ENCODE measurements at places on chromosomes 7 and 10.

DNA sequence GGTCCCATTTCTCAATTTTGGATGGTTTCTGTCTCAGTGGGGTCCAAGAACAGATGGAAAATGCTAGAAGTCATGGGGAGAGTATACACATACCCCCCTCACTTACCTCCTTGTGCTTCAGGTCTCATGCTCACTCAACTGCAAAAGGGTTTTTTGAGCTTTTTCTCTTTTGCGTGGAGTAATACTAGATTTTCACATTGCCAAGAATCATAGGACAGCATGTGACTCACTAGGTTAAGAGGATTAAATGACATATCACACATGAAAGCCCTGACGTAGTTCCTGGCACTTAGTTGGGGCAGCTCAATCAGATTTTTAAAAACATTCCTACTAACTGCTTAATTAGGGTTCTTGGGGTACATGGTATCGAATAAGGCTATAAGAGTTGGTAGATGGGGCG is 4.5 kb downstream of the PI4K2A start:
- no peak for DNase-seq

DNA sequence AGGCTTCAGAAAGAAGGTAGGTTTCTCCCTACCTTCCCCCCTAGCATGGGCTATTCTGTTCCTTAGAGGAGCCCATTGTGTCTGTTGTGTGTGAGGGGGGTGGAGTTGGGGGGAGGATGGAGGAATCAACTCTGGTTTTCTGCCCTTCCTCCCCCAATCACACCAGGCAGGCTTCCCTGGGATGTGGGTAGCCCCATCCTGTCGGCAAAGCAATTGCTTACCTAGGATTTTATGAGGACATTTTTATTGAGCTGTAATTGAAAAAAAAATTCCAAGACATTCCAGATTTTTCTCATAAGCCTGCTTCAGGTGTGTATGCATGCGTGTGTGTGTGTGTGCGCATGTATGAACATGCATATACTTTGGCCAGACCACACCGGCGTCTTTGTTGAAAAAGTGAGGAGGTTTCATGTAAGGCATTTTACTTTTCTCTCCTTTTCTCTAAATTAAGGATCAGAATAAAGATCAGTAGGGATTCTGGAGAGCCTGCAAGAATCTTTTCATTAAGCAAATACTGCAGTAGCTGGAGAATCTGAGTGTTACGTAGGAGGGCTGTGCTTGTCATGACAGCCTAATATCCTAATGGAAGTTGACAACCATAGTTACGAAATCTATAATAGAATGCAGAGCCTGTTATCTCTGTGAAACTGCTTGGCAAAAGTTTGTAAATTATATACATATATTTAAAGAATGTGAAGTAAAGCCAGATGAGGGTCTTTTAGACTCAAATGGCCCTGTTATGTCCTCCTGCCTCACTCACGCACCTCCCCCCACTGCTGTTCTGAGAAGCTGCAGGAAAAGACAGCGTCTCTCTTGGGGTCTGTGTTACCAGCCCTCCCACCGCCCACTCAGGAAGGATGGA is 27.3 kb upstream of the SAMD8 start:
- DNase-seq: no peak

DNA sequence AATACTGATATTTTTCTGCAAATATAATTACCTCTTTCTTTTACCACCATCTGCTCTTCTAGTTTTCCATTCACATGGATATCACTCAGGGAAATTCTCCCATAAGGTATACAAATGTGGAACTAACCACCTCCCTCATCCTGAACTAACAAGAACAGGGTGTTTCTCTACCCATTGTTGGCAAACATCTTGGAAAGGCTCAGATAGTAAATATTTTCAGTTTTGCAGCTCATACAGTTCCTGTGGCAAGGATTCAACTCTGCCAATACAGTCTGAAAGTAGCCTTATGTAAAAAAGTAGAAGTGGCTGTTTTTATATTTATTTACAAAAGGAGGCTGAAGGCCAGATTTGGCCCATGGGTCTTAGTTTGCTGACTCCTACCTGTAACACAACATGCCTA is 513.0 kb upstream of the TEX47 start:
- DNase-seq: no peak

- DNase-seq: no peak
Measured at GRCh38 chr10:47104786-47105385, 193.7 kb downstream of the PTPN20 start.

GRCh38 chr7:124330731-124331407 is 298.0 kb upstream of the TMEM229A start:
- DNase-seq: no peak

DNA sequence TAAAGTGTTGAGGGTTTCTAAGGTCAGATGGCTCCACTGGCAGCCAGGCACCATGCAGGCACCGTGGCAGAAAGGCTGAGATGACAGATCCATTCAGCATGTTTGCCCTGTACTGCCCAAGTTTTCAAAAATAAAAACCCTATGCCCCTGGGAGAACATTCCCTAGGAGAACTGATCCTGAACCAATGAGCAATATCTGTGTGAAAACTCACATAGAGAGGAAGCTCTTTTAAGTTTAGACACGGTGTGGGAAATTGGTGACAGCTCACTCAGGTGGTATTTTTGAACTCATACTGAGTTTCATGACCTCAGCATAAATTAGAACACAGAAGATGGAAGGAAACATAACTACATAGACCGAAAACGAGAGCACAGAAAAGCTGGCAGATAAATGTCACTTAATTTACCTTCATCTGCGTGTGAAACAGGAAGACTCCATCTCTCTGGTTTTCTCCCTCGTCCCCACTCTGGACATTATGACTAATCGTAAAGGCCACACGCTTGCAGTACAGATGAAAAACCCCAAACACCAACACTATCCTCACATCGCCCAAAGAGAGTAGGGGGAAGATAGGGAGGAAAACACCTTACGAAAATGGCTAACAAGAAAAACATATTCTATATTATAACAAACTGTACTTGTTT is 127.8 kb downstream of the ICA1 start:
- no peak for DNase-seq
